Osteoblast (primary cell): ENCODE measurements at places on chromosomes 16 and 17. TPM values are rescaled to one million over a fixed set of nuclear protein-coding genes. Genes with fewer than 3 reads are reported as not detected.

Gene HASPIN
- 1.4 and 1.5 TPM in 2 replicates for total RNA-seq

Gene SMIM36
- not detected in 2 replicates for total RNA-seq

Gene SMIM5
- total RNA-seq, result under 0.01 TPM in 1 of 2 replicates, not detected in the other

Gene TBC1D3
- total RNA-seq, result not detected in 2 replicates

Gene ATP2A3
- 1.4 and 1.8 TPM in 2 replicates for total RNA-seq

Gene TANC2
- 48.9 and 82.5 TPM in 2 replicates for total RNA-seq

Gene KRT17
- total RNA-seq, result 4.3 and 4.7 TPM in 2 replicates

Gene HP
- not detected in 2 replicates for total RNA-seq

Gene CDK5R1
- 0.59 and 0.72 TPM in 2 replicates for total RNA-seq

Gene EVPL
- not detected in 2 replicates for total RNA-seq

Gene WIPF2
- total RNA-seq, result 8.0 and 8.5 TPM in 2 replicates

Gene GGT6
- not detected in 2 replicates for total RNA-seq

Gene RBL2
- 56.1 and 61.0 TPM in 2 replicates for total RNA-seq

Gene PLEKHH3
- 14.7 and 19.9 TPM in 2 replicates for total RNA-seq

Gene TMC8
- not detected in 2 replicates for total RNA-seq

Gene MPV17L
- 0.36 and 0.59 TPM in 2 replicates for total RNA-seq

Gene FAHD1
- 63.1 and 72.7 TPM in 2 replicates for total RNA-seq

Gene FOXL1
- 2.5 and 3.2 TPM in 2 replicates for total RNA-seq

Gene CIAO2B
- total RNA-seq, result 90.8 and 97.4 TPM in 2 replicates

Gene CCDC47
- 69.0 and 77.1 TPM in 2 replicates for total RNA-seq

Gene NOG
- 0.72 and 1.2 TPM in 2 replicates for total RNA-seq

Gene SPN
- under 0.01 TPM in 1 of 2 replicates, not detected in the other for total RNA-seq
